Natural killer cell (primary cell): ENCODE measurements at places on chromosomes 11 and 22. TPM values are rescaled to one million over a fixed set of nuclear protein-coding genes. Genes with fewer than 3 reads are reported as not detected.

Gene THAP12
- 66.1 TPM for total RNA-seq

Gene TRPC6
- total RNA-seq, result not detected

Gene LINC01488
- total RNA-seq, result not detected

Gene PATE2
- not detected for total RNA-seq

Gene MS4A4E
- total RNA-seq, result 23.2 TPM

Gene OR6X1
- not detected for total RNA-seq

Gene BIK
- total RNA-seq, result 0.28 TPM
